ENCODE measurements at places on chromosomes 11 and 22.

DNA sequence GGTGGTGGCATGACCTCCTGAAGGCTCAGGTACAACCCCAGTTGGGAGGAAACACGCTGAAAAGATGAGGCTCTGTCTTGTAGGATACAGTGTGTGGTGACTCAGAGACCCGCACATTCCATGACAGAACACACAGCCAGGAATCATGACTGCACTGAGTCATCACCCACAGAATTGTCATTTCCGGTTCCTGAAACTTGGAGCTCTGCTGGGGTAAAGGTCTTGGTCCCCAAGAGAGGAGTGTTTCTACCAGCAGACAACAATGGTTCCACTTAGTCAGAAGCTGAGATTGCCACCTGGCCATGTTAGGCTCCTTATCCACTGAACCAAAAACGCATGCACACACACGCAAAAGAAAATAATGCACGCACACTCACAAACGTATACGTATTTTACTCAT is 31.5 kb upstream of the CYB5R3 start:
- DNase-seq: no peak

- no peak for DNase-seq
Measured at GRCh38 chr22:44603767-44604166, 98.2 kb upstream of the PRR5 start.

- DNase-seq: no peak
Measured at GRCh38 chr11:134950692-134951304, 538.8 kb upstream of the B3GAT1 start.

GRCh38 chr11:111542606-111543275 is 2.2 kb downstream of the LAYN start:
- DNase-seq: no peak

GRCh38 chr11:127098684-127099083 is 98.1 kb upstream of the KIRREL3 start:
- DNase-seq: no peak

- DNase-seq: no peak
Measured at GRCh38 chr11:1276041-1276790, 33.2 kb downstream of the TOLLIP start.

DNA sequence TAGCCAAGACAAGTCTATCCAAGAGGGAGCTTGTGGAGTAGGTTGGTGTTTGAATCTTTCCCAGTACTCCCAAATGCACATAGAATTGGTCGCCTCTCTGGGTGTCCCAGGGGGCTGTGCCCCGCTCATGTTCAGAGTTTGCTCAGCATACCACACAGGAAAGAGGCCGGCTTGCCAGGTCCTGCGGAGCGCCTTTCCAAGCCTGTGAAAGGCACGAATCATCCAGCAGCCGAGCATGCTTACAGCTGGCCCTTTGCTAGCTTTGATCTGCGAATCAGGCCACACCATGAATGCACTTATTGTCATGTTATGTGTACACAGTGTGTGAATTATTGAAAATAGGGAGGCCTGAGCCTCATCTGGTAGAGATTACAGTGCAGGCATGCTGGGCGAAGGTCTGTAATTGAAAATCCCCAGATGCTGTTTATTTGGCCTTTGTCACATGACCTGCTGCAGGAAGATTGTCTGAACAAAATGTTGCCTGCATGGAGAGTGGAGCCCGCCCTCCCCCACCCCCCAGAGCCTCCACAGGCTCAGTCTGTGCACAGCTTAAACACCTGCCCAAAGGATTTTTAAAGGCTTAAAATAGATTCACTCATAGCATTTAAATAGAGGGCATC is 163.3 kb upstream of the RASSF10 start:
- no peak for DNase-seq

DNA sequence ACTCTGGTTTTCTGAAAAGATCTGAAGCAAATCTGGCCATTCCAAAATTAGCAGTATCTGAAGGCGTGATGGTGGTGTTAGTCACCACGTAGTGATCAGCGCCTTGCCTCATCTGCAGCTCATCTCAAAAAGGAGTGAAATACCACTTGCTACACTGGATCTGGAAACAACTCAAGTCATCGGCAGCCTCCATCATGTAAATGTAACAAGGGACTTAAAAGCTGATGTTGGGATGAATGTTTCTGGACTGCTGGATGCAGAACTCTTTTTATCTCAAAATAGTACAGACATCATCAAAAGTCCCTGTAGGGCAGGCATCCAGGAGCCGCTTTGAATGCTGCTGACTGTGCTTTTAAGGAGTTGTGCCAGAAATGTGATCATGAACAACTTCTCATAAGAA is 14.1 kb upstream of the APLP2 start:
- DNase-seq: no peak

GRCh38 chr11:22684082-22684481 is 17.7 kb downstream of the GAS2 start:
- DNase-seq: no peak

- DNase-seq: no peak
Measured at GRCh38 chr11:125091247-125091876, 20.1 kb downstream of the TMEM218 start.

DNA sequence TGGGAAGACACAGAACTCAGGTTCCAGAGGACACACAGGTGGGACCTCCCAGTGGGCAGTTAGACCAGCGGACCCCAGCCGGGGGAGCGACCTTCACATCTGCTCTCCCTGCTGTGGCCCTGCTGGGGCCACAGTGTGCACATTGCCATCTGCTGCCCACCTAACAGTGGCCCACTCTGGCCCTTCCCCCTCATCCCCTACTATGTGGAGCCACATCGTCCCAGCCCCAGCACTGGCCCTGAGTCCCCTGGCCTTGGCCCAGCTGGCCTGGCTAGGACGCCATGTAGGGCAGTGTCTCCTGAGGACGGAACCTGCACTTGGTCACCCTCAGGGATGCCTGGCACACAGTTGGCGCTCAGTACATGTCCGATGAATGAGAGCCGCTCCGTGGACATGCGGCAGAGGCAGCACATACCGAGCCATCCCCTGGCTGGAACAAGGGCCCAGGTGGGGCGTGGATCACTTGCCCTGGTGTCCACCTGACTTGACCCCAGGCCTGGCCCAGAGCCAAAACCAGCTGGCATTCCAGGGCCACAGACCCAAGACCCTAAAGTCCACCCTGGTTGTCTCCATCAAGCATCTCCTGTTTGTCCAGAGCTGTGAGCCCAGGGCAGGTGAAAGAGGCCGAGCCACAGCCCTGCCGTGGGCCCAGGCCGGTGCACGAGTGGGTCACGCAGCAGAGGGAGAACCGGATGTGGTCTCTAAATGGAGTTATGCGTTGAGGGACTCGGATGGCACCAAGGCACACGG is 93.1 kb upstream of the FGF3 start:
- no peak for DNase-seq

GRCh38 chr11:19644316-19644715 is 68.3 kb upstream of the NAV2 start:
- no peak for DNase-seq

DNA sequence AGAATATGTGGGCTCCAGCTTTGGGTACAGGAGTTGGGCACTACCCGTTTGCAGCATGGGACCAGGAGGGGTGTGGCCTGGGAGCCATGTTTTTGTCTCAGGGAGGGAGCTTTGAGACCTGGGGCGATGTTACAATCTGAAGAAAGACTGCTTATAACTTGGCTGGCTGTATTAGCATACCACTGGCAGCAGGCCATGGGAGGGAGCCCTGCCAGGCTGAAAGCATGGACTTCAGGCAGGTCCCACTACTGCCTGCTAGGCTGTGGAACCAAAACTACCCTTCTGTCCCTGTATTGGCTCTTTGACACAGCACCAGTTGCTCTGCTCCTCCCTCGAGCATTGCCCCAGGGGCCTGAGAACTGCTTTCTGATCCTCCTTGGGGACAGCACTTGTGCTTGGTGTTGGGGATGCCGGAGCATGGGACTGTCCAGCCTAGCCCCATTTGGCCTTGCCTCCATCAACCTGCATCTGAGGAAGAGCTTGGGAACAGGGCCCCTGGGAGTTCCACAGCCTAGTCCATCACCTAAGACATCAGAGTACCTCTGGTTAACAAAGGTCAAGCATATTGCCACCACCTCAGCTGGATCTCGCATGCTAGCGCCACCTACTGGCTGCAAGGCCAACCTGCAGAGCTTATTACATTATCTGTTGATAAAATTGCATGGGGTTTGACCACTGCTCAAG is 217.4 kb downstream of the SBF2 start:
- no peak for DNase-seq

- no peak for DNase-seq
Measured at GRCh38 chr11:69481393-69481844, at the start of gene LINC01488. TSS of gene LINC01488 (plus strand) at chr11:69481663.

DNA sequence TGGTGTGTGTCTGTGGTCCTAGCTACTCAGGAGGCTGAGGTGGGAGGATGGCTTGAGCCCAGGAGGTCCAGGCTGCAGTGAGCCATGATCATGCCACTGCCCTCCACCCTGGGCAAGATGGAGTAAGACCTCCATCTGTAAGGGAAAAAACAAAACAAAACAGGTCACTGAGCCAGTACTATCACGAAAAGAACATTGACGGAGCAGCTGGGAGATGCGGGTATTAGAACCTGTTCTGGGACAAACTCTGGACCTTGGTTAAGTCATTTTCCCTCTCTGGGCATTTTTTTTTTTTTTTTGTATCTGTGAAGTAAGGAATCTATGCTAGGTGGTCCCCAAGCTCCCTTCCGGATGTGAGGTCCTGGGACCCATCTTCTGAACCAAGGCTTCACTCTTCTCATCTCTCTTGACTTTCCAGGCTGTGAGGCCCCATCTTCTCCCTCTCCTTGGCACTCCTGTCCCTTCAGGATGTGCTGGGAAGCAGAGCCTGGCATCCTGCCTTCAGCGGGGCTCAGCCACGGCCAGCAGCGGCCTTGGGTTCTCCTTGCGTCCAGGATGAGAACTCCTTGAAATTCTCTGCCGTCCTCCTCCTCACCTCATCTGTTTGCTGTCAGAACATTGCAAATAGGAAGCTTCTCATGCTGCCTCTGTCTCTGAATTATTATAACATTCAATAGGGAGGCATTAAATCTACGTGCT is 130.8 kb downstream of the GRIK4 start:
- no peak for DNase-seq

DNA sequence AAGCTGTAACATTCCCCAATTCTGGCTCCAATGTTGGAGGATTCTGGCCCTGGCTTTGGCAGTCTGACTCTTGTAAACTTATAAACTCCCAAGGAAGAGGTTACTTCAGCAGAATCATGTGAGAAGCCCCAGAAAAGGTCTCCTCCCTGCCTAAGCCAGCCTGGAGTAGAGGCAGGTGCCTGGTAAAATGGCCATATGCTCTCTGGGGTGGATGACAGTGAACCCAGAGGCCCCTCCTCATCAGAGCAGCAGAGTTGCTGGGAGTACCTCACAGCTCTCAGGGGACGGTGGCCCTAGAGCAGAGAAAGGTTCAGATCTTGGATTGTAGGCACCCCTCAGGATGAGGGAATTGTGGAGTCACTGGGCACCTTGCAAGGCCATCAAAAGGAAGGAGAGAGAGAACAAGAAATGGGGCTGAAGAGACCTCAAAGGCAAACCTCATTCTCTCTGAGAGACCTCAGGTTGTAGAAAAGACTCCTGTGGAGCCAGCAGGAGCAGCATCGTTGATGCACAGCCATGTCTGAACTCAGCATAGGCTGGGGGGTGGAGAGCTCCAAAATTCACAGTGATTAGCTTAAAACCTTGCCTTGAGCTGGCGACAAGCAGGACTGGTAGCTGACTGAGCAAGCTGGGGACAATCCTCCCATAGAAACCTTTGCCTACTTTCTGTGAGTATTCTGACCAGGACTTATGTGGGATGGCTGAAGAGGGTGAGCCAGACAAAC is 4.9 kb upstream of the P2RY6 start:
- DNase-seq: no peak

GRCh38 chr22:32574411-32574810 is 99.8 kb downstream of the FBXO7 start:
- DNase-seq: no peak

GRCh38 chr11:72534371-72535193 is 100.3 kb upstream of the CLPB start:
- DNase-seq: no peak

GRCh38 chr22:28570696-28571373 is 108.8 kb downstream of the TTC28 start:
- DNase-seq: no peak

GRCh38 chr22:41780746-41781505 is 19.6 kb upstream of the CCDC134 start:
- peak; percentile 65 for DNase-seq

DNA sequence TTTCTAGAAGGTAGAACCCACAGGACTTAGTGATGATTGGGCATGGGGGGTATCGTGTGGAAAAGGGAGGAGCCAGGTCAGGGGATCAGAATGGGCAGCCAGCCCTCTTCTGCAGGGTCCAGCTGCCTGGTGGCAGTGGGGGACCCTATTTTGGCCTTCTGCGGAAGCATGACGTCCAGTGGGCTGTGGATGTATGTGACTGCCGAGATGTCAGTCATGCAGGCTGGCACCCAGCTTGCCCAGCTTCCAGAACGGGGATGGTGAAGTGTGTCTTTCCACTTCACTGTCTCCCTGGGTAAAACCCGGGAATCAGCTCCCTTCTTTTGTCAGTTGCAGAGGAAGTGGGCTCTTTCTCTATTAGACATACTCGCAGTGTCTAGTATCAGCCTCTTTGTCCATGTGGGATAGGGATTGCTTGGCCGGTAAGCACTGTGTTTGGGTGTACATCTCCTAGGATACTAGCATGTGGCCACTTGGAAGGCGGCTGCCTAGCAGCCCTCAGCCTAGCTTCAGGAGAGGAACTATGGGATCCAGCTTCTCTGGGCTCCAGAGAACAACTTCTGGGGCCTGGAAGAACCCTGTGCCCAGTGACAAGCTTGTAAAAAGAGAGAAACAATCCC is 51.4 kb downstream of the GRIK4 start:
- no peak for DNase-seq

DNA sequence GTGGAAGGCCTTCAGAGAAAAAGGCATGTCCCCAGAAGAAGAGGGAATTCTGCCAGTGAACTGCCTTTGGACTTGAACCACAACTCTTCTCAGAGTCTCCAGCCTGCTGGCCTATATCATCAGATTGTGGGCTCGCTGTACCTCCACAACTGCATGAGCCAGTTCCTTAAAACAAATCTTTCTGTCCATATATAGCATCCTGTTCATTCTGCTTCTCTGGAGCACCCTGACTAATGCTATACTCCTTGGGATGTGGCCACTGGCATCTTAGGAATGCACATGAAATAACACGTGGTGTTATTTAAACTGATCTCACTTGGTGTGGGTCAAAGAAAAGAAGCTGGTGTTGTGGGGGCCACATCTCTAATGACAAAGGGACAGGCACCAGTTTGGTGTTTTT is 58.3 kb upstream of the VSTM5 start:
- no peak for DNase-seq

GRCh38 chr22:46967445-46968358 is 205.3 kb downstream of the TBC1D22A start:
- DNase-seq: no peak

DNA sequence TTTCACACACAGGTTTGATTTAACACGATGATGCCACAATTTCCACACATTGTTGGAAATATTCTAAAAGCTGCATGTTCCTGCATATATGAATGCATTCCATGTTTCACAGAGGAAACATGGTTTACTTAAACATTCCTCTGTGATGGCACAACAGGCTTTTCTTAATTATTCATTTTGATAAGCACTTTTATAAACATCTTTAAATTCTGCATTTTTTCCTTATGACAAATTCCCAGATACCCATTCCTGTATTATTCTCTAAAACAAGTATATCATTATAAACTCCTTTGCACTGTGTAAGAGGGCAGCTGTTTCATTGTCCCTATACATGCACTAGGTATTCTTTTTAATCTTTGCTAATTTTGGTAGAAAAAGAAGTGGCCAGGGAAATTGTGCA is 532.3 kb downstream of the SOX6 start:
- DNase-seq: no peak

Measured in stimulated activated CD8-positive, alpha-beta memory T cell treated with anti-CD3 and anti-CD28 coated beads, Interleukin-4, amount 100 ng/mL, for 4 hours (primary cell).